GOT3 (cell line): ENCODE measurements at places on chromosomes 12 and 14.

DNA sequence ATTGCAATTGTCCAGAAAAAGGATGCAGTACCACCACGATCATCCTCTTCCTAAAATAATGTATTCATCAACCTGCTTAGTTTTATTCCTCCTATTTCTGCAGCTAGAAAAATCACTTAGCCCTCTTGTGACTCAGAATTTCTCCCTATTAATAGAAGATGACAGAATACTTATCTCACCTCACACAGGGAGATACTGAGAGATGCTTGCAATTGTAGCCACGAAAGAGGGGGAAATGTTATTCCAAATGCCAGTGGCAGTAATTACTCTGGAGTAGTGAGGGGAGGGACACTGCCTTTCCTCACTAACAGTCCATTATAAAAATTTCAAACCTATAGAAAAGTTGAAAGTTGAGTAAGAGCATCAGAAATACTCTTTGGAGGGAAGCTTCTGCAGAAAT lies 11.8 kb upstream of the DUSP6 start:
- no peak for DNase-seq

- DNase-seq: no peak
Observed at GRCh38 chr12:48780381-48781025, 8.4 kb downstream of the ADCY6 start.

DNA sequence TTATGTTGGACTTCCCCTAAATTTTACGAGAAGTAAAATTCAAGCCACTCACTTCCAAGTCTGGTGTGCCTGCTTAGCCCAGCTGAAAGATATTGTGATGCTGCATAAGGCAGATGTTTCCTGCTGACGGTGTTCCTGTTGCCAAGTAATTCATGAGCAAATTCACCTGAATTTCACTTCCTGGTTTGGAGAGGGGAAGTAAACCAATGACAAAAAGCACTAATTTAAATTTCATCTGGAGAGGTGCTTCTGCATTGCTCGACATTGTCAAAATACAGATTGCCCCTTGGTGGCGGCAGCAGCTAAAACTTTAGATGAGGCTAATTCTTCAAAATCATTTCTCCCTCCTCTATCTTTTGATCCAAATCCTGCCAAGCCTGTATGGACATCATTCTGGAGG lies 281.1 kb downstream of the AACS start:
- DNase-seq: no peak

GRCh38 chr12:32532951-32533350 lies 133.6 kb downstream of the FGD4 start:
- no peak for DNase-seq

GRCh38 chr14:27886256-27886655 lies 880.3 kb upstream of the FOXG1 start:
- no peak for DNase-seq

DNA sequence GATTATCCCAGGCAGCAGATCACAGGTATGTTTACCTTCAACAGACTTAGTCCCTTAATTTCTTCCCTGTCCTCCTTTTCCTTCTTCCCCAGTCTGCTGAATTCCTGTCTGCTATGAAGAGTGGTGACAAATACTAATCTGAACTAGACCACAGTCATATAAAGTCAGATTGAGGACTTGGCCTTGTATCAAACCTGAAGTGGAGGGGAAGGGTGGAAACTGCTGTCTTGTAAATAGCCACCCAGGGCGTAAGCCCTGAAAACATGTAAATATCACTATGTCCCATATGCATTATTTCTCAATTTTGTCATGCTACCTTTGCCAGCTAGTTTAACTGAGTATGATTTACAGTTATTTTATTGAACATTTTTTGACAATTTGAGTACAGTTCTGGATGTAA lies 368.0 kb downstream of the CCDC91 start:
- DNase-seq: no peak

- DNase-seq: no peak
Observed at GRCh38 chr14:105408592-105408991, 10.3 kb downstream of the TEX22 start.

- no peak for DNase-seq
Observed at GRCh38 chr12:85277191-85277590, 2.8 kb upstream of the ALX1 start.

DNA sequence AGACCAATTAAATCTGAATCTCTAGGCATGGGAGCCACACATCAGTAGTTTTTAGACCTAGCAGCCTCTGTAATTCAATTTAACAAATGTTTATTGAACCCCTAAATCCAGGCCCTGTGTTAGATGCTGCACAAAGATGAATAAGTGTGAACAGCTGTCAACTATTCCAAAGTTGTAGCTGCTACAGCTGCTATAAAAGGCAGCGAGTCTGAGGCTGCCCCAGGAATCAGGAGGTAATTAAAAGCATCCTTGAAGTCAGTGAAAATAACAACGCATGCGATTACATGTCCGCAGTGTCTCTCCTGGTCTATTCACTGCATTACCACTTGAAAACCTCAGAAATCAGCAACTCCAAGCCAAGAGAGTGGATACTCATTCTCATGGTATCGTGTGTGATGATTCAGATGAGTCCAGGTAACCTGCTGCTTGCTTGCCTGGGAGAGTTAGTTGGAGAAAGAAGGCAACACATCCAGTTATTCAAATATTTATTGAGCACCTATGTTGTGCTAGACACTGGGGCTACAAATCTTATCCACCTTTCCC lies 34.9 kb upstream of the DDHD1 start:
- DNase-seq: no peak

DNA sequence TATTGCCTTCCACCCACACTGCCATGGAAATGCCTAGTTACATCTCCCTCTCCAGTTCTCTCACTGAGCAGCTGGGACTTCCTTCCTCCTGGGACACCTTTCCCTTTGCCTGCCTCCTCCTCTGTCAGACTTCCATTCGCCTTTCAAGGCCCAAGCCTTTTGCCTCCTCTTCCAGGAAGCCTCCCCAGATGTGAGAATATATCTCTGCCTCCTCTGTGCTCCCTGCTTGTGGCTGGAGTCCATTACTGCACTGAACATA lies 3.1 kb downstream of the IFI27L2 start:
- no peak for DNase-seq

GRCh38 chr12:102793921-102794320 lies 123.1 kb downstream of the PAH start:
- DNase-seq: no peak

DNA sequence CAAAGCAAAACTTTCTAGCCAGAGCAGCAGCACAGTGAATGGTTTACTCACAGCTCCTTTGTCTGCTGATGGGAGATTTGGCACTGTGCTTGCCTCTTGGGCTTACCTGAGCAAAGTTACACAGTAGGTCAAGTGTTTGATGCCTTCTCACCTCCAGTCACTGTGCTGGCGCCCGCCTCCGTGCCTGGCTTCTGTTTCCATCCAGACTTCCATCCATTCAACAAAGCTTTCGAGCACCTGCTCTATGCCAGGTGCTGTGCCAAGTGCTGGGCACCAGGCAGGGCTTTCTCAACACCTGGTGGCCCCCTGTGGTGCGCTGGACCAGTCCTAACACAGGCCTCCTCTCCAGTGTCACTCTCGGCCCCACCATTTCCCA lies 199.2 kb upstream of the EEA1 start:
- no peak for DNase-seq

DNA sequence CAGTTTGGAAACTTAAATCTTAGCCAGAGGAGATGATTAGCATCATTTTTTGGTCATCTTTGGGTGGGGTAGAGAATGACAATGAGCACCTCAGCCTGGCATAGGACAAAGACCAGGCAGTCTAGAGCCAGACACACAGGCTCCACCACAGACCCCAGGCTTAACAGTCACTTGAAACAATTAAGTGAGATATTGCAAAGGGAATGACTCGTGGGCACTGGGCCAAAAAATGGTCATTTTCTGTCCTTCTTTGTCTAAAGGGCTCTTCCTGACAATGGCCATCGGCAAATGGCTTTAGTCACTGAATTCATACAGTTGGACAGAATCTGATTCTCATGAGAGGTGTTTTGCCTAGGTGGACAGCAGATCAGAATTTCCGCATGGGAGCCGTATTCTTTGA lies 78.0 kb upstream of the DICER1 start:
- no peak for DNase-seq

DNA sequence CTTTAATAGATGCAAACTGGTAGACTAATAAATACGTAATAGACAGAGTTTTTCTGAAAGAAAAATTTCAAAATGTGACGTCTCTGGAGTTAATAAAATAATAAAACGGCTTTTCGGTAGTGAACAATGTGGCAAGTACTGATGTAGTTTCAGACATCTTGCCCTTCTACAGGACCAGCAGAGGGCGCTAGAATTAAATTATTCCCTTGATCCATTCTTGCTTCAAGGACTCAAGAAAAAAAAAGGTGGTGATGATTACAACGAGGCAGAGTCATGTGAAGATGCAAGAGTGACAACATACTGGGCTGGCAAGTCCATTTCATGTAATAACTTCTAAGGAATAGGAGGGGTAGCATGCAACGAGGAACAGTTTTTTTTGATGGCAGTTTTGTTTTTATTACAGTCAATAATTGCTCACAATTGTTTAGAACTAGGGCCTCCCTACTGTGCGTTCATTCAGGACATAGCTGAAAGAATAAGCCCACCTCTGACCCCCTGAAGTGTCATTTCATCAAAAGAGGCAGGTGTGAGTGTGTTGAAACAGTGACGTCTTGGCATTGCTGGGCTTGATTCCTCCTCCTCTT lies 101.0 kb upstream of the GZMB start:
- DNase-seq: no peak

- no peak for DNase-seq
Observed at GRCh38 chr14:61368781-61369453, 47.5 kb downstream of the PRKCH start.

- no peak for DNase-seq
Observed at GRCh38 chr14:34536951-34537676, 2.4 kb downstream of the EAPP start.

- DNase-seq: no peak
Observed at GRCh38 chr12:47808574-47809365, 10.9 kb downstream of the HDAC7 start.

DNA sequence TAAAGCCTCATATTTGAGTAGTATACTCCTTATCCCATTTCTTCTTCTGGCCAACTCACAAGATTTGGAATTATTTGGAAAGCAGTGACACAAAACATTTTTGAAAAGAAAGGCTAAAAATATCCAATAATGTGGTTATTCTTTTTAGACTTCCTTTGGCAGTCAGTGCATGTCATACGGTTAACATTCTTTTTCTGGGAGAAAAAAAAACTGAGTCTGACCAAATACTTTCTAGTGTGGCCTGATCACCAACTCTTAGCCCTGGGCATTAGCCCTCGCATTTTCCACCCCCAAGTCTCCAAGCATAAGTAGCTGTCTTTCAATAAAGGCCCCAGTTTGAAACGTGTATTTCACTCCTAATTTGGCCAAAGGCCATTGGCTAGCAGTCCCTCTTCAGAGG lies 5.9 kb downstream of the RASSF3 start:
- no peak for DNase-seq

- DNase-seq: no peak
Observed at GRCh38 chr12:97784904-97785303, 322.3 kb downstream of the RMST start.

- DNase-seq: no peak
Observed at GRCh38 chr12:19872621-19873540, 433.6 kb downstream of the AEBP2 start.

GRCh38 chr12:64187370-64187769 lies 34.7 kb downstream of the KICS2 start:
- DNase-seq: no peak

GRCh38 chr12:26198742-26199141 lies 3.4 kb downstream of the SSPN start:
- DNase-seq: no peak

DNA sequence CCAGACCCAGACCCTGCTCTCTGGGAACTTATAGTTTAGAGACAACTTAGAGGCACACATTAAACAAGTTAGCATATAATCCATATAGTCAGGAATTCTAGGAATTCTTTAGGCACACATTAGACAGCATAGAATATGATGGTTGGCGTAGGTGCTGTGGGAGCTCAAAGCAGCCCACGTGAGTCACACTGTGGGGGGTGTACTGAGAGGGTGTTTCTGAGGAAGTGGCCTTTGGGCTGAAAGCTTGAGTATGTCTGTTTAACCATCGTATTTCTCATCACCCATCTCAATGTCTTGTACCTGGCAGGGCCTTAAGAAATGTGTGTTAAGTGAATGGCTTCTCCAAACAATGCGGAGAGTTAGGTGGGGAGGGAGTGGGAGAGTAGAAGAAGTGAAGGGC lies 67.2 kb downstream of the TMEM30B start:
- no peak for DNase-seq

DNA sequence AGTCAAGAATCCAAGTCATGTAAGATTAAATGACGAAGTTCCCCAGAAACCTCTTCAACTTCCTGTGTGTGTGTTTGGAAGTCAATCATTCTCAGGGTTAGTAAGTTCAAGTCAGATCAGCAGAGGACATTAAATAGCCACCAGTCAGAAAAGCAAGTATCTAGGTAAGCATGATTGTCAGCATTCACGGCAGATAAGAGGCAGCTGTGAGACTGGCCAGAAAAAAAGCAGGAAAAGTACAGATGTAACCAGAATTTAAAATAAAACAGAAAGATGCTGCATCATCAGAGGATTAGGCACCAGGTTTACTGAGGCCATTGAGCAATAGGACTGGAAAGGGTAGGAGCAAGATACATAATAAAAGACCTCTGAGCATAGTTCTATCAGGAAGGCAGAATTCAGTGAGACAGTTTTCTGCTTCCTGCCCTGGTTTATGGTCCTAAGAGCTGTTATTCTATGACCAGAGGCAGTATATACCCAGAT lies 606.9 kb downstream of the FSCB start:
- DNase-seq: no peak

DNA sequence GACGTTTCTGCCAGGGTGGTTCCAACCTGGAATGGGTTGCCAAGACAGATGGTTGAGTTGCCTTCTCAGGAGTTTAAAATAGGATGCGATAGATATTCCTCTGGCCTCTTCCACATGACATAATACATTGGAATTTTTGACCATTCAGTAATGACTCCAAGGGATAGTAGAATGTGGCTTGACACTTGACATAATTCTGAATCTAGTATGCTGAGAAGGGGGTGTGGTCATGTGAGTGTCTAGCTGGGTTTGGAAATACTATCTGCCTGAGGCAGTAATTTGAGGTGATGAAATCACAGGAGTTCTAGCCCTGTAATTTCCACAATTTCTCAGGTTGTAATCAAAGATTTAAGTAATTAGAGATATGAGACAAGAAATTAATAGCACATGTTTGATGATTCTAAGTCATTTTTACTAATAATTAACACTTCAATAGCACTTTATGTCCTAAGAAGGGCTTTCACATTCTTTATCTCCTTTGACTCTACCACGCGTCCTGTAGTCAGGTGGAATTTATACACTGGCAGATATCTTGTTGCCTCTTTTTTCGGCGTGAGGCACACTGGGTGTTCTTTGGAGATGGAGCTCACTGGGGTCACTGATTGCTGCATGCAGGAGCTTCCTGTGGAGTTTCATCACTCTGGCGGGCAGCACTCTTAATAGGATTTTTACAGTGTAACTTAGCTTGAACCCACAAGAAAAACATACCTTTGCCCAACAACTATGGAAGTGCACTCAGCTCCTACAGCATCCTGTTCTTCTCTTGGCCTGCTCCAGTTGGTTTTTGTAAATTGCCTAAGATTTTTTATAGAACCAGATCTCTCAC lies 3.2 kb upstream of the AMIGO2 start:
- no peak for DNase-seq
